NCI-H1417 treated with DMSO at 0.1 percent for 48 hours (cell line): ENCODE measurements at places on chromosomes 12 and 14.

DNA sequence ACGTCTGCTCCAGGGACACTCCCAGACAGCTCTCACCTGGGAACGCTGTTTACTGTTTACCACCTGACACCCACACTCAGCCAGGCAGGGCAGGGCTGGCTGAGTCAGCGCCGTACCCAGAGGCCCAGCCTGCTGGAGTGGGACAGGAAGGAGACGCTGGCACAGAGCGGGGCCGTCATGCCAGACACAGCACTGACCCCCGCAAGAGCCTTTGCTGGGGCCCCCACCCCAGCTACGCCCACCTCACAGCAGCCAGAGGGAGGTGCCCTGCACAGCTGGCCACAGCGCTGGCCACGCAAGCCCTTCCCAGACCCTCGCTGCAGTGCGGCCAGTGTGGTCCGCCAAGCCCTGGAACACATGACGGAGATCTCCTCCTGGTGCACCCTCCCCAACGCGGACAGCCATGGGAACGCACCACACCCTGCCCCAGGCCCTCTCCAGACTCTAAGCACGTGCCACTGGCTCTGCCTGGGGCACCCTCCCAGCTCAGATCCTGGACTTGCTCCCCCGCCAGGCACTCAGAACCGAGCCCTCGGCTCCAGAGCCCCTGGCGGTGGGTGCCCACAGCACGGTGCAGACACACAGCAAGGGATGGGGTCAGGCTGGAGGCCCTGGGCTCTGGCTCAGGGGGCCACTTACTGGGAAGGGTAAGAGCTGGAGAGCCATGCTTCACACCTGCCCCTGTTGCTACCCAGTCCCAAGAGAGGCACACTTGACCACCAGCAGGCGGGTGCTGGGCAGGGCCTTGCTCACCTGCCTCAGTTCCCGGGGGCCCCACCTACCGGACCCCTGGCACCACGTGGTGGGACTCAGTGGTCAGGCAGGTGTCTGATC lies 5.7 kb downstream of the AHNAK2 start:
- DNase-seq: no peak

DNA sequence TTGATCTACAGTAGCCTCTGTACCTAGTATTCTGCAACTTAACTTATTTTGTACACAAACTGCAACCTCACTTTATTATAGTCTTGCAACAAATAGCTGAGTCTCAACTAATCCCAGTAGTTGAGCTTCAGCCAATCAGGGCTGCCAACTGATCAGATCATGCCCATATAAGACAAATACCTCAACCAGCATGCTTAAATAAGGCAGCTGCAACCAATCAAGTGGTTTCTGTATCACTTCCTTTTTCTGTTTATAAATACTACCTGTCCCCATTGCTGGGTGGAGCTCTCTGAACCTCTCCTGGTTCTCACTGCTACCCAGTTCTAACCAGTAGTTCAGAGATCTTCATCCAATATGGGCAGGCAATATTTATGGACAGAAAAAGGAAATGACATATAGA lies 248.5 kb upstream of the FBXO33 start:
- no peak for DNase-seq

- no peak for DNase-seq
These were observed 2.2 kb downstream of the NOS1 start for GRCh38 chr12:117359029-117359845.

DNA sequence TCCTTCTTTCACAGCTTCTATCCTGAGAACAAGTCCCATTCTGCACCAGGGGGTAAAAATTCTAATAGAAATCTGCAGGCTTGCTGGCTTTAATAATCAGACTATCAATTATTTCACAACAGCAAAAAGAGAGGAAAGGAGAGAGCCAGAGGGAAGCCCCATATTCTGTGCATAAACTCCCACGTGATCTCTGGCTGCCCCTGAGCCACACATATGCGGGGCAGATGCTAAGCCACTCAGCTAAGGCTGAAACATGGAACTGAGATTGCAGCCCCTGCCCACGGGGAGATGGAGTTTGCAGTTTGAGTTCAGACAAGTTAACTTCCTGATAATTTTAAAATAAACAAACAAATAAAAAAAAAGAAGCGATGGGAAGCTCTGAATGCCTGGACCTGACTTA lies 254.4 kb upstream of the CCDC196 start:
- no peak for DNase-seq

GRCh38 chr14:103830511-103831270 lies 16.7 kb downstream of the PPP1R13B start:
- DNase-seq: no peak

DNA sequence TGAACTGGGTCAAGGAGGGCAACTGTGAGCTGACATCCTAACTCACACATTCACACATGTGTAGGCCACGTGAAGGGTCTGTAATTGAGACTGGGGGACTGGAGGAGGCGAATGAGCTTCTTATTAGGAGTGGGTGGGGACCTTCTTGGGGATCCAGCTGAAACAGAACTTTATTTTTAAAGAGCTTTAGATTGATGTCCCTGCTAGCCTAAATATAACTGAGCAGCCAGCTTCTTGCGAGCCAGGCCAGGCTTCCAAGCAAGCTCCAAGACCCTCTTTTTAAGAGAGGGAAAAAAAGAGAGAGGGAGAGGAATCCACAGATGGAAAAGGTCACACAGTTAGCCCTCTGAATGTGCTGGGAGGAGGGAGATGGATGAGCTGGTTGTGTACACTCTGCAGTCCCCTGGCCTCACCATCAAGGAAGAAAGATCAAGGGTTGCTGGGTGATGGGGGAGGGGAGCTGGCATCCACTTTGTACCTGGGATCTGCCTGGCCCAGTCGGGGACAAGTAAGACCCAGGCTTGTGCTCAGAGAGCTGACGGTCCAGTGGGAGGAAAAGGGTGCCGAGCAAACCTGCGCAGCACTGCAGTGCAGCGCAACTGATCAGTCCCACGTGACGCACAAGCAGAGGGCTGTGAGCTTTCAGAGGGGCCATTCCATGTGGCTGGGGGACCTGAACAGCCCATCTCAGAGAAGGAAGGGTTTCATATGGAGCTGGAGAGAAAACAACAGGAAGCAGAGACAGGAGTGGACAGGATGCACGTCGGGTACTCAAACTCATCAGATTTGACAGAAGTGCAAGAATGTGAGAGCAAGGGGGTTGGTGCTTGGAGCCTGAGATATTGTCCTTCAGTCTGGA lies 154.5 kb downstream of the ZFP36L1 start:
- DNase-seq: no peak

- DNase-seq: no peak
These were observed 218.0 kb downstream of the DUSP6 start for GRCh38 chr12:89134213-89134770.

- no peak for DNase-seq
These were observed 13.8 kb downstream of the GXYLT1 start for GRCh38 chr12:42130672-42131402.

- no peak for DNase-seq
These were observed 9.2 kb upstream of the TIGAR start for GRCh38 chr12:4311776-4312175.
